NCI-H345 (cell line): ENCODE measurements at places on chromosomes 16 and 17.

- no peak for DNase-seq
These were observed 4.8 kb upstream of the MTHFSD start for GRCh38 chr16:86559802-86560305.

- DNase-seq: no peak
These were observed 81.9 kb downstream of the MGAT5B start for GRCh38 chr17:76949913-76950695.

DNA sequence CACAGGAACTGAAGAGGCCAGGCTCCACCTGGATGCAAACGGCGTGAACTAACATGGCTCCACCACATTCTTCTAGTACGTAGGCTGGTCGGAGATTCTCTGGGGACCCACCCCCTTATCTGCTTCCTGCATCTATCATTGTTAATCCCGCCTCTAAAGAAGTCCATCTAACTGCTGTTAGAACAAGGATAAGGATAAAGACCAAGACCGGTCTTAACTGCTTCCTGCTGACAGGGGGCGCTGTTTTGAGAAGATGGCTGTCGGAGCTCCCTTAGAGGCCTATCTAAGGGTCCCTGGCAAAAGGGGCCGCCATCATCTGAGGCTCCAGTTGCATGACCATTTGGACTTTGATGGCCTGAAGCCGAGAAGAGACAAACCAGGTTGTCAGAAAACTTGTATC lies 25.8 kb upstream of the TNFSF12 start:
- DNase-seq: no peak

DNA sequence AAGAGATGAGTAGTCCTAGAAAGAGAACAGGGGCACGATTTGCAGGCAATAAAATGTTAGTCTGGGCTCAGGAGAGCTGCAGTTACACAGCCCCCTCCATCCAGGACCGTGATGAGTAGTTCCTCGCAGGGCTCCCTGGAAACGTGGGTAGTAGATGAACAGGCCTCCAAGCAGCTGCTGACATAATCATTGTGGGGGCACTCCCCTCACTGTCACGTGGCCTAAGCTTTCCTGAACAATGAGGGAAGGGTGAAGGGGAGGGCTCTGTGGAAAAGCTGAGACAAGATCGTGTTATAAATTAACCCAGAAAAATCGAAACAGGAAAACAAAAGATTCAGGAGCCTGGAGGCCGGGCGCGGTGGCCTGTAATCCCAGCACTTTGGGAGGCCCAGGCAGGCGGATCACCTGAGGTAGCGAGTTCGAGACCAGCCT lies 1.3 kb upstream of the PER1 start:
- DNase-seq: no peak

DNA sequence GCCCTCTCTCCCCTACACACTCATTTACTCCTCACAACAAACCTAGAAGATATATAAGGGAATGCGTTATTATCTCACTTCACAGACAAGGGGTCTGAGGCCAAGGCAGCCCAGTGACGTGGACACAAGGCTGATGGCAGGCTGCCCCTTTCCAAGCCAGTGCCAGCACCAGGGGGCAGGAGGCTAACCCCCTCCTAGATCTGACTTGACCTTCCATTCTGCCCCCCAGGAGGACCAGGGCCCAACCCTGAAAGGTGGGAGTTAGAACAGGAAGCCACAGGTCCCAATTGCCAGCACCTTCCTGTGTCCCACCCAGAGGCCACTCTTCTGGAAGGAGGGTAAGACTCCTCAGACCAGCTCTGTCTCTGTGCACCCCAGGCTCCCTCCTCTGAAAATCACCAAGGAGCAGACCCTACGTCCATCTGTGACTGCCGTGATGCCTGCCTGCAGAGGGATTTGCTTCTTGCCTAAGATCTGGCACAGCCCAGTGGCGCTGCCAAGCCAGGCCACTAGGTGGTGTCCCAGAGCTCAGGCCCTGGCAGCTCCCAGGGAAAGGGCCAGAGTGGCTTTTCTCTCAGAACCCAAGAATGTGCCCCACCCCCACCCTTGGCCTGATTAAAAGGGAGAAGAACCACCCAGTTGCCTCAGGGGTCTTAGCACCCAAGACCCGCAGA lies 42.4 kb upstream of the MRPS23 start:
- peak; percentile 71 for DNase-seq

DNA sequence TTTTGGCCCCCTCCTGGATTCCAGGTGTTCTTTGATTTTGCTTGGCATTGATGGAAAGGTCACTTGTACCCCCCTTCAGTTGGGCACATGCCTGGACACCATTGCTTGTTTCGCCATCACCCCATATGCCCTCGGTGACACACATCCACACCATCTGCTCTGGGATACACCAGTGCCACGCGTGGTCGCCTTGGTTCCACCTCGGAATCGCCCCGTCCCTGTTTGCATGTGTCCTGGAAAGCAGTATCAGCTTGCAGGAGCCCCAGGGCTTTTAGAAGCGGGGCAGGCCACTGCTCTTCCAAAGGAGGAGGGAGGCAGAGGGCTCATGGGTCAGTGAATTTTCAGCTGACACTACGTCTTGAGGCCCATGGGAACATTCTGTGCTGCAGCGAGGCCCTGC lies 607.9 kb downstream of the KCNJ18 start:
- DNase-seq: no peak

DNA sequence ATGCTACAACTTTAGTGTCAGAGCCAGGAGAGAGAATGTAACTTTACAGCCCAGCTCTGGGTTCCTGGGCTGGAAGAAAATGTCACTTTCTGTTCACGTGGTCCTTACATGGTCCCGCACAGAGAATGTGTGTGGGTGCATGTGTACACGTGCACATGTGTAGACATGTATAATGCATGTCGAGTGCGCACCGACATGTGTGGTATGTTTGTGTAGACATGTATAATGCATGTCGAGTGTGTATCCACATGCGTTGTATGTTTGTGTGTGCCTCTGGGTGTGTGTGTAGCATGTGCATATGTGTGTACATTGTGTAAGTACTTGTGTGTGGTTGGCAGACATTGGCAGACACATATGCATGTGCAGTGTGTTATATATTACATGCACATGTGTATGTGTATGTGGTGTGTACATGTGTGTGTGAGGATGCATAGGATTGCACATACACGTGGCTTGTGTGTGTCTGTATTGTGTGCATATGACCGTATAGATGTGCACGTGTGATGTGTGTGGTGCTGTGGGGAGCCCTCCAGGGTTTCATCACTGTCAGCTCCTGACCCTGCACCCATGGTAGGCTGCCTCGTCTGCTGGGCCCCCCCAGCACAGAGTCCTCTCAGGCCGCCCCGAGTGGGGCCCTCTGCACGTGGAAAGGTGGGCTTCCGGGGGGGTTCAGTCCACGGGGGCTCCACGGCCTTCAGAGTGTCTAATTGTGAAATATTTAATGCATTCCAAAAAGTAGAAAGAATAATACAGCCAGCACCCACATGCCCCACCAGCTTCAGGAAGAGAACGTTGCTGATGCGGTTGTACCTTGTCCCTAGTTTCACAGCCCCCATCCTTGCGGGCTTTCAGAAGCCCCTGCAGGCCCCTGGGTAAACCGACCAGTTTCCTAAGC lies 214.2 kb upstream of the GSE1 start:
- no peak for DNase-seq

- DNase-seq: no peak
These were observed 525.2 kb upstream of the GOT2 start for GRCh38 chr16:59259074-59259949.

GRCh38 chr16:70746040-70746707 lies 54.8 kb downstream of the VAC14 start:
- no peak for DNase-seq

DNA sequence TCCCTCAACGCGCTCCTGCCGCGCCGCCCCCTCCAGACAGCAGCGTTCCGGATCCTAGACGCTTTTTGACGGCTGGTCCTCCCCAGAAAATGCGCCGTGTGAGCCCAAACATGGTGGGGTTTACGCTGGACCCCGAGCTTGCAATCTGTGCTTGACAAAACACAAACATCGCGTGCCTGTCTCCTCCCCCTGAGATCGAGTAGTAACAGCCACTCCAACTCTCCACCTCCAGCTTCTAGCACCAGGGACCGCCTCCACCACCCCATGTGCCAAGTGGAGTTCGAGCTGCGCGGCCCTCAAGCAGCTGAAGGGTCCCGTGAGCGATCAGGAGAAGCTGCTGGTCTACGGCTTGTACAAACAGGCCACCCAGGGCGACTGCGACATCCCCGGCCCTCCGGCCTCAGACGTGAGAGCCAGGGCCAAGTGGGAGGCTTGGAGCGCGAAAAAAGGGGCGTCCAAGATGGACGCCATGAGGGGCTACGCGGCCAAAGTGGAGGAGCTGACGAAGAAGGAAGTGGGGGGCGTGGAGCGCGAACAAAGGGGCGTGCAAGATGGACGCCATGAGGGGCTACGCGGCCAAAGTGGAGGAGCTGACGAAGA lies 656 bp upstream of the GEMIN4 start:
- DNase-seq: peak; percentile 51

DNA sequence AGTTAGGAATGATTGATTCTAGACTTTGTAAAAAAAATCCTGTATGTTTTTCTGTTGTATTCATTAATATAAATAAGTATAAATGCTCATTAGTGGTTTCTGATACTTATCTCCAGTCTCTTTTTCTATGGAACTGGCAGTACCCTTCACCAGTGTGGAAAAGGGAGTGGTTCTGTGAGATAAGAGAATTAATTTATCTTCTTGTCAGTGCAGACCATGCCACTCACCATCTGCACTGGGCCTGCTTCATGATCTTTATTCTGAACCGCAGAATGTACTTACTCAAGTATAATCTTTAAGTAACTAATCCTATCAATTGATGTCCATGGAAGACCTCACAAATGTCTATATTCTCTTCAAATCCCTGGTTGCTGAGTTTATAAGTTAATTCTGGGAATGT lies 836.1 kb upstream of the CDH8 start:
- DNase-seq: no peak

- DNase-seq: no peak
These were observed 380.2 kb upstream of the ZFHX3 start for GRCh38 chr16:73428121-73428520.

GRCh38 chr16:69012906-69013305 lies 92.5 kb upstream of the HAS3 start:
- DNase-seq: no peak

DNA sequence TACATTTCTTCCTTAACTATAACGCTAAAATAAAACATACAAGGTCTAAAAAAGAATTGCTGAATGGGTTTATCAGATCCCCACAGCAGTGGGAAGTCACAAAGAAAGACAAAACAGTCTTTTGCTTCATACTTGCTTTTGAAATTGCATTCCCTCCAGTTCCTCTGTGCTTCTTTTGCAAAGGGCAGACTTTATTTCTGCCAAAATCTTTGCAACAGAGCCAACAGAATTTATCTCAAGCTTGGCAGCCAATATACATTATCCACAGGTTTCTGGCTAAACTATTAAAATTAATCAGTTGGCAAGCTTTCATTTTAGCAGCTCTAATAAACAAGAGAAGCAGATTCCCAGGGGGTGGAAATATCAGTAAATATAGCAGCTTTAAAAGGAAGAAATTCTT lies 378.9 kb upstream of the CA10 start:
- DNase-seq: no peak

DNA sequence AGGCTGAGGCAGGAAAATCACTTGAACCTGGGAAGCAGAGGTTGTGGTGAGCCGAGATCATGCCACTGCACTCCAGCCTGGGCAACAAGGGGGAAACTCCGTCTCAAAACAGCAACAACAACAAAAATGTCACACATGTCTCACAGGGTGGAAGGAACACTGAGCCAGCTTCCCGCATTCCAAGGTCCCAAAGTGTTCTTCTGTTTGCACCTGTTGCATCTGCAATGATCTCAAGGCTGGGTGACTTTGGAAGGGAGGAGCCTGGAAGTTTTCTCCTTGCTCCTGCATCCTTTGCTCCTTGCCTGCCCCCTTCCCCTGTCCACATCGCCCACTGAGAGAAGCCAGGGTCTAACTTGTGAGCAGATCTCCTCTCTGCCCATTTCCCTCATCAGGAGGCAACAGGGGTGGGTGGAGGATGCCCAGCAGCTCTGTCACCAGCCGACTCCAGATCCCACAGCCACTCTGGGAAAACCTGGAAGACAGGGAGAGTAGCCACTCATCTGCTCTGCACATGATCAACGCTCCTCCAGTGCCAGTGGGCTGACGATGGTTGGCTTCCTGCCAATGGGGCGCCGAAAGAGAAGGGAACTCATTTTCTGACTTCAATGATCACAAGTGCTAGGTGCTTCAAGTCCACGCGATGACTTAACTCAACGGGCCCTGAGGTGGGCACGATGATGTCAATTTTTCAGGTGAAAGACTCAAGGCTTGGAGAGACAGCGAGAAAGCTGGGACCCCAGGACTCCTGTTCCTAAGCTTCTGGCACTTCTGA lies 12.6 kb downstream of the CHST6 start:
- peak; percentile 37 for DNase-seq

GRCh38 chr17:74720506-74720905 lies 7.8 kb upstream of the CD300LF start:
- no peak for DNase-seq

DNA sequence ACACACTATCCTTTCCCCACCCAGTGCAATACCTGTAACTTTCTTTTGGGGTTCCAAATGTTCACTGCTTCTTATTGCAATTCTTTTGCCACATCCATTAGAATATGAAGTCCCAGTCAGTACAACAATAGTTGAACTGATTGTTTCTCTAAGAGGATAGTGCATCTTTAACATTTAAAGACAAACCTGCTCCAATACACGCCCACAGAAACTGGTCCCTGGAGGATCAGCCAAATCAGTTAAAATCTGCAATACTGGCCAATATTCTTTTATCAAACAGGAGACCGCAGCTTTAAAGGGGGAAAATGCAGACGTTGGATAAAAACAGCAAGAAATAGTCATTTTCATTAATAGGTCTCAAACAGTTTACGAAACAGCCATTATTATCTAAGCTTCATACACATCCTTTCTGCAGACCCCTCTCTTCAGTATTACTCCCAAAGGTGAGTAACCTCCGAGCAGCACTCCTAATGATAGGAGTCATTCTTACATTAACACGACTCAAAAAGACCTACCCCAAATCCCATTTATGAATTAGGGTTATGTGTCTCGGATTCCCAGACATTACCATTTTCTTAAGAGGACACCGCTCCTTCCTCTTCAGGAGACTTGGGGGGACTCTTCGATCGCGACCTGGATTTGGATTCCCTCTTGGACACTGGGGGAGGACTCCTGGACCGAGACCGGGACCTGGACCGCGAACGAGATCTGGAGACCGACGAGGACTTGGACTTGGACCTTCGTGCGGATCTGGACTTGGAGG lies 1.4 kb downstream of the SRSF2 start:
- DNase-seq: no peak

- DNase-seq: no peak
These were observed 23.5 kb downstream of the TADA2A start for GRCh38 chr17:37430051-37430627.

- no peak for DNase-seq
These were observed 12.4 kb downstream of the CCDC47 start for GRCh38 chr17:63760771-63761539.

DNA sequence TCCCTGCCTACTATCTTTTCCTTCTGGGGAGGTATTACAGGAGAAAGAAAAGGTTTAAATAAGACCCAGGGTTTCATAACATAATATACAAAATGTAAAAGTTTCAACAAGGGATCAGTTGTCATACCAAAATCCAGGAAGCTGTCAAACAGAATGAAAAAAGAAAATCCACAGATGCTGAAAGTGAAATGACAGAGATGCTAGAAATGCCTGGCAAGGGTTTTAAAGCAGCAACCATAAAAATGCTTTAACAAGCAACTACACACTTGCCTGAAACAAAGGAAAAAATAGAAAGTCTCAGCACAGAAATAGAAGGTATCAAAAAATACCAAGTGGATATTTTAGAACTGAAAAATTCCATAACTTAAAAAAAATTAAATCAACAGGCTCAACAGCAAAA lies 105.0 kb downstream of the C16orf78 start:
- no peak for DNase-seq

- no peak for DNase-seq
These were observed 231.4 kb upstream of the TNRC6C start for GRCh38 chr17:77727037-77727615.
